Activated CD4-positive, alpha-beta T cell treated with anti-CD3 and anti-CD28 coated beads, Interleukin-2, amount 10 ng/mL, durations not matched to agents 24 days and 14 days (primary cell): ENCODE measurements at places on chromosomes 1 and 21. TPM values are rescaled to one million over a fixed set of nuclear protein-coding genes. Genes with fewer than 3 reads are reported as not detected.

DNA sequence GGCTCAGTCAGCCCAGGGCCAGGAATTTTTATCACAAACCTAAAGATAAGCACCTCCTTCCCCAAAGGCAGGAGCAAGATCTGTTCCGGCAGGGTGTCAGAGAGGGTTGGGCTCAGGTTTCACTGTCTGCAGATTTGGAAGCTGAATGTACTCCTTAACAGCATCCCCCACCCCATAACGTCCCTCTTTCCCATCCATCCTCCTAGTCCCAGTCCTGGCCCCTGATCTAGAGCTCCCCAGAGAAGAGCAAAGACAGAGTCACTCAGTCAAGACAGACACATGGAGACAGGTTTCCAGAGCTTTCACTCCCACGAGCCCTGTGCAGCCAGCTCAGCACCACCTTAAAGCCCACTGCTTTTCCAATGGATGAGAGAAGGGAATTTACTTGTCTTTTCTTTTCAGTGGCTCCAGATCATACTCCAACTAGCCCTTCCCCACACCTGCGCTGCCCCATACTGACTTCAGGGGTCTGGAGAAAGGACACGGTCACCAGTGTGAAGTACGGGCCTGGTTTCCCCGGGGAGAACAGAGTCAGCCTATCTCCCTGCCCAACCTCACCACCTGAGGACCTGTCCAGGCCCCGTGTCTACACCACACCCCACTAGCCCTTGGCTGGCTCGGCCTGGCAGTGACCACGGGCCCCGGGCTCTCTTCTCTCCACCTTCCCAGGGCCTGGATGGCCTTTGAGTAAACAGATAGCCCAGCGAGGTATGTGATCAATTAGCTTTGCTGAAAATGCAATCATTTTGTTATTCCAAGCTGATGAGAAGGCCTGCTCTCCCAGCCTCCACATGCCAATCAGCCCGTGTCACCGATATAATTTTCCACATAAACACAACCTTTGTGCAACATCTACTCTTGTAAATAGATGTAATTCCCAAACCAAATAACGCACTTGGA, 249.1 kb downstream of the FOXD2 start:
- DNase-seq, result no peak

DNA sequence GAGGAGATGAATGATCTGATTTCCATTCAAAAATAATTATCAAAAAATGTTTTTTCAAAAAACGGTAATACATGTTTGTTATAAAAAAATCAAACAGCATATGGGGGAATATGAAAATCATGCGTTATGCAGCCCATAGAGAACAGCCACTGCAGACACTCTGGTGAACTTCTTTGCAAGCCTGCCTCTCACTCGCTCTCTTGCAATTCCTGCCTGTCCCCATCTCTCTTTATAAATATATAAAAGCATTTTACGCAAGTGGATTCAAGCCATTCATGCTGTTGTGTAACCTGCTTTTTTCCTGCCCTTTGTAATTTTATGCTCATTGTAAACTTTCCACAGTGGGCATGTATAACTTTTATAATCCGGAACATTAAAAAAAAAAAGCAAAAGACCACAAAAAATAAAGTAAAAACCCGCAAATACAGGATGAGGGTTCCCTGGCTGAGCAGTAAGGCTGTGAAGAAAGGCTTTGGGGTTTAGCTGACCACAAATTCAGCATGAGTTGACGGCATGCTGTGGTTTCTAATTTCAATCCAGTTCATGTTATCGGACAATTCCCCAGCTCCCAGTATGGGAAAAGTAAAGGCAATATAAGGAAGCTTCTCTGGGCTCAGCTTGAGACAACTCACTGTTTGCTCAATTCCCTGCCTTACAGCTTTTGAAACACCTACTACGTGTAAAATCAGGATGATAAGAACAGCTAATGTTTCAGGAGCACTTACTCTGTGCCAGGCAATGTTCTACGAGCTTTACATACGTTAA, 52.8 kb upstream of the ZBTB40 start:
- DNase-seq, result peak; percentile 59

- DNase-seq, result no peak
These were observed 7.7 kb upstream of the SLC26A9 start for GRCh38 chr1:205950826-205951549.

- no peak for DNase-seq
These were observed 49.4 kb upstream of the A3GALT2 start for GRCh38 chr1:33370301-33370700.

DNA sequence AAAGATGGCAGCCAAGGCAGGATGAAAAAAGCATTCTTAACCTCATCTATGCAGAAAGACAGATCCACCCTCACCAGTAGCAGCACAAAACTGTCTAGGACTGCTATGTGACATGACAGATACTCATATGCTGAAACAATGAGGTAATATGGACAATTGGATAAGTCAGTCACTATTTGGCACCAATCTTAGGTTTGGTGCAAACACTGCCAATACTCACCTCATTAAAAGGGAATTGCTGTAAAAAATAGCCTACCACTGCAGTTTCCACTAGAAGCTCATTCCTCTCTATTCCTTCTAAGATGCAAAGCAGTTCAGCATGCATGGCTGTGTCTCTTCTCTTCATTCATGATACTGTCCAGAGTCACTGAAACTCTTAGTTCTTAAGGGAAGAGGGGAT, 91.7 kb downstream of the TBX15 start:
- DNase-seq, result no peak

DNA sequence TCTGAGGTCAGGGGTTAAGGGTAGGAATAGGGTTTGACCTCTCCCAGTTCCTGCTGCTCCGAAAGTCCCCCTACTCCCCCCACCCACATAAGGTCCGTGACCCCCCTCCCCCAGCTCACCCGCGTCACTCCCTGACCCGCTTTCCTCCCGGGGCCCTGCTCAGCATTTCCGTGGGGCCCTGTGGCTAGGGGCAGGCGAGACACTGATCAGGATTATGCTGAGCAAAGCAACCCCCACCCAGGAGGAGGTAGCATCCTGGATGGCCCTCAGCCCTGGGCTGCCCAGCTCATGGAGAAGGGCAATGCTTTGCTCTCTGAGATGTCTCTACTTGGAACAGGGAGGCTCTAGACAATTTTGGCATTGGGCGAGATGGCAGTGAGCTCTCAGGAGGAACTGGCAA, 3.7 kb downstream of the RORC start:
- no peak for DNase-seq

Gene LENEP
- total RNA-seq, result 0.79 and 1.4 TPM in 2 replicates

Gene SDHC
- total RNA-seq, result 174 and 182 TPM in 2 replicates

Gene DIO1
- total RNA-seq, result not detected in 2 replicates
